Suppressor macrophage treated with lipopolysaccharide for 1 hour (primary cell): ENCODE measurements at places on chromosomes 13 and 19.
A peak's percentile ranks its signal among the peaks of the same experiment; 100 is the strongest.

- no peak for DNase-seq
Measured at GRCh38 chr19:10817291-10818038, 18.5 kb downstream of the TMED1 start.

- no peak for DNase-seq
Measured at GRCh38 chr13:23995283-23996073, 98.2 kb upstream of the C1QTNF9B start.

- DNase-seq, result peak; percentile 73
Measured at GRCh38 chr19:1206150-1206863, 729 bp downstream of the STK11 start.

DNA sequence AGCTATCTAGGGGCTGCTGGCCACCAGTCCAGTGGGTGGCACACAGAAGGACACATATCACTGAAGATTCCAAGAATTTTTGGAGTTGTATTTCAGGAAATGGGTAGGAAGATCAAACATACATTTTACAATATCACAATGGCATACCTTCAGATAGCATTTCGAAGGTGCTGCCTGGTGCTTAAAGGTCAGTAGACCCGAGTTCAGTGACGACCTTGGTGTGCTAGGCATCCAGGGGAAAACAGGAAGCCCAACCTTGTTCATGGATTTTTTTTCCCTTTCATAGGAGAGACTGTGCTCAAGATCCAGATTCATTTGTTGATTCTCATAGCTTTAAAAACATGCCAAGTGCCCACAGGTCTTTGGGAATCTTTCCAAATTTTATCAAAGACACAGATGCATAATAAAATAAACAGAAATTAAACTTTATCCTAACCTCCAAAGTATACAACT, 51.0 kb upstream of the RCBTB2 start:
- no peak for DNase-seq

GRCh38 chr13:76925115-76925514, 23.2 kb upstream of the ACOD1 start:
- DNase-seq, result no peak
